ENCODE measurements at places on chromosomes 6 and 20.

DNA sequence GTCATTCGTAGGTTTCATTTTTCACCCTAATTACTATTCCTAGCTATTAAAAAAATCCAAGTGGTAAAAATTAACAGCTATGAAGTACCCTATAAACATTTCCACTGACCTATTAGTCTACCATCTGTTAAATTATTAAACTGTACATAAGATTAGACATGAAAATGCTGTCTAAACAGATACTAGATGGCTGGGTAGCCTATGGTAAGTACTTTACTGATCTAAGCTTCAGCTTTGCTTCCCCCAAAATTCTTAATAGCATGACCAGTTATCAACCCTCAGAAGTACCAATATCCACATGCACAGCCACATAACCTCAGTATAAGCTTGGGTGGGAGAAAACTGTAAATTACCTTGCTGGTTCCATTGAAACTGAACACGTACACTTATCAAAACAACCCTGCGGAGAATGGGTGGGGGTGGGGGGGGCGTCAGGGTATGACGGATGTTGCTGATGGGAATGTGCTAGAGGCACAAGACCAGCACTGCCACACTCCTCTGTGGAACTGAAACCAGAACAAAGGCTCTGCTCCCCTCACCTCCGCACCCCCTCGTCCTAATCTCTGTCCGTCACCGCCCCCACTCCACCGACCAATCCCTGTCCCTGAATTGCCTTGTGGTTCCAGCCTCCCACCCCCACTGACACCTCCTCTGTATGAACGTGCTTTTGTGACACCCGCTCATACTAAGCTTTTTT lies 45.3 kb downstream of the B4GALT5 start:
- DNase-seq = peak; percentile 36

DNA sequence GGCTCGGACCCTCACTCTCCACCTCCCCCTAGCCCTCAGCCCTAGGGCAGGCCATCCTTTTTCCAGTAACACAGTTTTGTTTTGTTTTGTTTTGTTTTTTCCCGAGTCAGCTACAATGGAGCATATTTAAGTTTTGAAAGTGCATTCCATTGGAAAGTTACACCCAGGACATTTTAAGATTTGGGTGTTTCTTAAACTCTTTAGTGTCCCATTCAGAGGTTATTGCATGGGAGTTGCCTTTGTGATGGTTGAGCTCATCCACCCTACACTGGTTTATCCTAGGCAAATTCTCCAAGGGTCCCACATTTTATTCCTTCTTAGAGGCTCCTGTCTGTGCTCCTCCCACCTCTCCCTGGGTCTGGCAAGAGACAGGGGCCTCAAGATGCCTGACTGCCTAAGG lies 58.9 kb downstream of the THBS2 start:
- DNase-seq = no peak

DNA sequence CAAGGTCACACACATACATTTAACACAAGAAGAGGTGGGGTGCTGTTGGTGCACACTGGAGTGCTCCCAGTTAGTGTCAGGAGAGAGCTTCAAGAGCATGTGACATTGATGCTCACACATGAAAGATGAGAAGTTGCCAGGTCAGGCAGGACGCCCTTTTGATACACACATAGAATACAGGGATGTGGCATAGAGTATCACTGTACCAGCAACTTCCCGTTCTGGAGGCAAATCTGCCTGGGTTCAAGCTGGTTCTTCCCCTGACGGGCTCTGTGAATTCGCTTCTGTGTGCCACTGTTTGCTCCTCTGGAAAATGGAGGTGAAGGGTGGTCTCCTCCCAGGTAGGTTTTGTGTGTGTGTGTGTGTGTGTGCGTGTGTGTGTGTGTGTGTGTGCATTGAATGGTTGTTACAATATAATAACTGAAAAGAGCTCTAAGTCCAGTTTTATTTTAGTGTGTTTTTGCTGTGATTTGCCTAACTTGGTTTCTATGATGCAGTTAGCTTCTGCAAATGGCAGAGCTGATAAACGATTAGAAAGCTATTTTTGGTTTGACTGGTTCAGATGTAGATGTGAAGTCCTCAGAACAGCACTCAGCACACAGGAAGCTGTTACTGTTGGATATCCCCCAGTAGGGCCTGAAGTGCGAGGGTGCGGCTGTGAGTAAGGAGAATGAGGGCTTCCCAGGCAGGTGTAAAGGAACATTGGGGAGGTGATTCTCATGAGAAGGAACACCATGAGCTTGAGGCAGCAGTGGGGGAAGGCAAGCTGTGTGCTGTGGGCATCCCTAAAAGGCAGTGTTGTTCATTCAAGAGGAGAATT lies 53.4 kb downstream of the HIVEP1 start:
- no peak for DNase-seq

GRCh38 chr6:12266571-12266970 lies 23.6 kb upstream of the EDN1 start:
- no peak for DNase-seq

DNA sequence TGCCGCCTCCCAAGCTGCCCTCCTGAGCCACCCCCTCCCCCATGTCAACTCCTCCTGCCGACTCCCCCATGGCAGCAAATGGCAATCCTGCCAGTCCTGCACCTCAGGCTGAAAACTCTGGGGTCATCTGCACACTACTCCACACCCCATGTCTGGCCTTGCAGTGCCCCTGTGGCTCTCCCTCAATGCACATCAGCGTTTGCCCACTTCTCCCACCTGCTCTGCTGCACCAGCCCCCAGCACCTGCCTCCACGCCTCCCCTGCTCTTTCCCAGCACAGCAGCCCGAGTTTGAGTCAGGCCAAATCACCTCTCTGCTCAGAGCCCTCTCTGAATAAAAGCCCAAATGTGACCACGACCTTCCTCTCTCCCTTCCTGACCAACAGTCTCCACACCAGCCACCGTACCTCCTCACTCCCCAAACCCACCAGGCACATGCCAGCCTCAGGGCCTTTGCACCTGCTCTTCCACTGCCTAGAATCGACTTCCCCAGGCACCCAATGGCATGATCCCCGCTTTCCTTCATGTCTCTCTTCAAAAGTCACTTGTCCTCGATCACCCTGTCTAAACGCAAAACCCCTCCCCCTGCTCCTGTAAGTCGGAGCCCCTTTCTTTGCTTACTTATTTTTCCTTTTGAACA lies 4.3 kb downstream of the PXDC1 start:
- DNase-seq = no peak

GRCh38 chr6:70371454-70372105 lies 41.7 kb upstream of the FAM135A start:
- DNase-seq = no peak

DNA sequence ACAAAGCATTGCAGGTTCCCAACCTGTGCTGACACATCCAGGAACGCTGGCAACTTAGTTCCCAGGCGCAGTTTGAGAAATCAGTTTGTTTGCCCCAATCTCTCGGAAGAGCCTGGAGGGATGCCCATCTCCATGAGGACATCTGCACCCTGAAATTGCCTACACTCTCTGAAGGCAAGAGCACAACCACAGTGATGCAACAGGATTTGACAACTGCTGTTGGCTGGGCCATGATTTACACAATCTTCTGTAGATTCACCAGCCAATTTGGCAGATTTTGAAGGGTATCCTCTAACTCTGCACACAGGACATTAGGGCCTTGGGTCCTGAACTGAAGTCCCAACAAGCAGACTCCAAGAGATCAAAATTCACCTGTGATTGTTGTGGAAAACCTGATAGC lies 3.4 kb downstream of the APMAP start:
- no peak for DNase-seq

DNA sequence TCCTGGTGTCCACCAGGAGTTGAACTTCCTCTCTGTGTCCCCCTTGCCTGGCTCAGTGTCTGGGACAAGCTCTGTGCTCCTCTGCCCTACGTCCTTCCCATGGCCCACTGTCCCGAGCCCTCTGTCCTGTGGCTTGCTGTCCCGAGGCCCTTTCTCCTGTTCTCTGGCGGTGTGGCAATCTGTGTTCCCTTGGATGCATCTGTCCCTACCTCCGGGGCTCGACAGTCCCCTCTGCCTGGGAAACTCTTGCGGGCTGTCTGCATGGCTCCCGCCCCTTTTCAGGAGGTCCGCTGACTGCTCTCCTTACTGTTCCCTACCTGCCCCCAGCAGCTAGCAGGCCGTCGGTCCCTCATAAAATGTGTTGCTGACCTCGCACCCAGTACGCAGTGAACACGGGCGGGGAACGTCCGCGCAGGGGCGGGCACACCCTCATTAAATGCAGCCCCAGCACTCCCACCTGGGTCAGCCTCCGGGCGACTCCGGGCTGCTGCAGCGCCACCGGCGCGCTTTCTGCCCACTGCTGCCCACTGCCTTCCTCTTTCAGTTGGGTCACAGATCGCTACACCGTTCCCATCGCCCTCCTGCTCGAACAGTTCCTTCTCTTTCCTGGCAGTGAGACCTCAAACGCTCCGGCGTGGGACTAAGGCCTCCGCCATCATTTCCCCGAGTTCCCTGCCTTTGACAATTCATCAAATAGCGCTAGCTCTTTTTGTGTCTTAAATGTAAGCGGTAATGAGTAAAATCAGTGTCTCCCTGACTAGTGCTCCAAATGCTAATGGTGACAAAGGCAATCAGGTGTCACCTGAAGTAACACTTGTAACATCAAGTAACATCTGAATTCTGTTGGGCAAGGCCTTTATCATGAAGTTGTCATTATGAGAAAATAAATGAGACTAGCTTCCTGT lies 60.5 kb downstream of the RSPH3 start:
- DNase-seq = no peak

DNA sequence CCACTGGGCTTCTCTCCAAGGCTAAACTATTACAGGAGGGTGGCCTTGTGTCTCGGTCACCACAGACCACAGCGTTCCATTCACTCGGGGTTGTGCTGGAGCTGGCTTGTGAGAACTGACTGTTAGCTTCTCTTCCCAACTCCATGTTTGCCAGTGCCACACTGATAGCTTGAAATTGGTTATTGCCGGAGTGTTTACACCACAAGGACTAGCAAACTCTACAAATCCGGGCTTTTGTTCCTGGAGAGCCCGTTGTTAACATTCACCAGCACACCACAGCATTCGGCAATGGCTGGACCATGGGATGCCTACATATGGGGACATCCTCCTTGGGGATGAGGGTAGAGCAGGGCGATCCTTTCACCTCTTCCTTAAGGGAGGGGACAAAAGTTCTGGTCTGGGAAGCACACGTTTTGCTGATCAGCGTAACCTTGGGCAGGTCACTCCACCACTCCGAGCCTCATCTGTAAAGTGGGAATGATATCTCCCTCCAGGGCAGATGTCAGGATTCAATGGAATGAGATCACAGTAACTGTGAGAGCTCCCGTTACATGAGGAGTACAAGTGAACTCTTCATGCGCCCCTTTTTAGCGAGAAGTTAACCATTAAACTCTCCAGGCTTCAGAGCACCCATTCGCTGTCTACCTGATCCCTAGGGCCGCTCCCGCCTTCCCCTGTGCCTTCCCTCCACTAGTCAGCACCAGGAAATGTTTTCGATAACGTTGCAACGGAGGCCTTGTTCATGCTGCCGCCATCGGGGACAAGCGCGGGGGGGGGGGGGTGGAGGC lies 41.7 kb upstream of the TTPAL start:
- no peak for DNase-seq

DNA sequence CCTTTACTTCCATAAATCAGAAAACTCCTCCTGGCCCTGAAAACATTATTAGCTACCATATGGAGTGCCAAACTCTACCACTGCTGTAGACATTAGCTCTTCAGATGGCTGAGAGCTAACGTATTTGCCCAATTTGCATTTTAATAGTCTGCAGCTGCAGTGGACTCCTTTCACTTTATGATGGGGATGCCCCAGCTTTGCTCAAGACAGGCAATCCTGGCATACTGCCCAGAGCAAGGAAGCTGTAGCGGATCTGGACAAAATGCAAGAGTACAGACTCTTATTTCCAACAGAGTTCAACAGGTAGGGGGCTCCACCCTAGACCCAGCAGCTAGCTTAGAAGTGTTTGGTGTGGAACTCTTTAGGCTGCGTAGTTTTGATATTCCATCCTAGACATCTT lies 246.7 kb downstream of the FOXC1 start:
- DNase-seq = no peak

DNA sequence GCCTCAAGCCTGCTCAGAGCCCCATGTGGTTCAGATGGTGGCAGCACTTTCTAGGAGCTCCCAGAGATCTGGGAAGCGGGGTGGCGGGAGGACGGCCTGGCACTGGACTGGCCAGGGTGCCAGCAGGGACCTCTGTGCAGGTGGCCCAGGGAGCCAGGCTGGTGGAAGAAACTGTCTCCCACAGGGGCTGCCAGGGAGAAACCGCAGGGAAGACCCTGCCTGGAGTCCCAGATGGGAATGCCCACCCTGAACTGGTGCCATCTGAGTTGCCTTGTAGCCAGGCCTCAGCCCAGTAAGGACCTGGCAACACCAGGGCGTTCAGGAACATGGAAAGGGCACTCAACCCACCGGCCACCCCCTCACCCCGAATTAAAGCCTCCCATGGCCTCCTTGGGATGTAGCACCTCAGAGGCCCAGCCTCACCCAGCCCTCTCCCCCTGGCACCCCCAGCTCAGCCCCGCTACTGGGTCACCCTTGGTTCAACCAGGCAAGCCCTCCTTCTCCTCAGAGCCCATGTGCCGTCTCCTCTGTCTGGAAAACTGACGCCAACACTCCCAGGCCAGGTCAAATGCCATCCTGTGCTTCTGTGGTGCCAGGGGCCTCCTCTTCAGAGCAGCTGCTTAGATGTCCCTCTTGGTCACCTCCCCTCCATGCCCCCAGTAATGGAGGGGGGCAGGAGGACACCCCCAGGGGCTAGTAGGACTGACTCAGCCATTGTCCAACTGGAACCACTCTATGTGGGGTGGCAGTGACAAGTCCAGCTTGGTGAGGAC lies 5.9 kb upstream of the C20orf144 start:
- DNase-seq = no peak

DNA sequence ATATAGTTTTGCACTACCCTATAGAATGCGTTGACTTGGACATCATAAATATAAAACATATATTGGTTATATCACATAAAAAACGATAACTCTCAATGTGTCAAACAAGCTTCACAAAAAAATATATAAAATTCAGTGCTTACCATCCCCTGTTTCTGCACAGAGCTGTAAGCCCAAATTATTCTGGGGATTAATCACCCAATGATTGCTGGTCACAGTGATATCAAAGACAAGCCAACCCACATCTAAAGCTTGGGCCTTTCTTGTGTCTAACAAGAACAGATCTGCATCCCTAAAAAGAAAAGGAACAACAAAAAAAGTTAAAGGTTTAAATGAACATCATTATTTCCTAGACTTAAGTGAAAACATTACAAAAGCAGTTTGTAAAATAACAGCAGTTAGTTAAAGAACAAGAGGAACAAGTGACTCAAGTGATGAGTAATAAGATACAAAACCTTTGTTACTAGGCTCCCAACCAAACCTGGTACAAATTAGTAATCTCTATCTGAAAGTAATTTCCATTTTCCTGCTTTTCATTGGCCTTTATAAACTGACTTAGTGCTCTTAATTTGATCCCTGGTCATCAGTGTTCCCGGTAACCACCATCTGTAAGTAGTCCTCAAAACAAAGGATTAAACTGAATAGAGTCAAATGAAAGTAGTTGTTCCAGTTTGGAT lies 81.1 kb downstream of the BMP5 start:
- no peak for DNase-seq

GRCh38 chr20:15482525-15482924 lies 1090.7 kb downstream of the KIF16B start:
- DNase-seq = no peak

GRCh38 chr6:63789699-63790098 lies 154.1 kb downstream of the PHF3 start:
- no peak for DNase-seq
